ENCODE measurements at places on chromosomes 4 and X. TPM values are rescaled to one million over a fixed set of nuclear protein-coding genes. Genes with fewer than 3 reads are reported as not detected.

PTTG2 gene
- not detected for total RNA-seq

RGN gene
- 0.27 TPM for total RNA-seq

UXT gene
- 129 TPM for total RNA-seq

TMEM255A gene
- under 0.01 TPM for total RNA-seq

Measured in endothelial cell of coronary artery (primary cell).